ENCODE measurements at places on chromosomes 6 and 20.

DNA sequence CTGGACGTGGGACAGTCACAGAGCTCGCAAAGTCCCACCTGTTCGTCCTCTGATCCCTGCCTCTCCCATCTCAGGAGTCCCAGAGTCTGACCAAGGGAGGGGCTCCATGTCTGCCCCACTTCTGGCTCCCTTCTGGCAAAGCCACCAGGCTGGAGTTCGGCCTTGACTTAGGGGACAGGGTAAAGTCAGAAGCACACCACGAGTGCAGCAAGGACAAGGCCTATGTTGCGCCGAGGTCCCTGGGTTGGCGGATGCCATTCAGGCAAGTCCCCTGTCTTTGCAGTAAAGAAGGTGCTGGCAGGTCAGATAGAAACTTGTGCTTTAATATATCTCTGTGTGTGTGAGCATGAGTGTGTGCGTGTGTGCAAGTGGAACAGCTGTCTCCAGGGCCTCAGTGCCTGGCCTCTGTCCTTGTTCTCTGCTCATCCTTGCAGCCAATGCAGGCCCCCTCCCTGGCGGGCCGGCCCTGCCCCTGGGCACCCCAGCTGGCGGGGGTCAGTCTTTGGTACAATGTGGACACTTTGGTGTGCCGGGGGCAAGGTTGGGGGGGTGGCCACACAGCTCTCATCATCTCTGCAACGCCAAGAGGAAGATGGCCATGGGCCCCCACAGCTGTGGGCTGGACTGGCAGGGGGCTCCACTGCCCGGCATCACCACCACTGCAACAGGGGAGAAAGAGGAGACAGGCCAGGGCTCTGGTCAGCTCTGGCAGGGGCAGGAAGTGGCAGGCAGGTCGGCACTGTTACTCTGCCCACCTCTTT is 60.7 kb downstream of the MDGA1 start:
- DNase-seq: no peak

DNA sequence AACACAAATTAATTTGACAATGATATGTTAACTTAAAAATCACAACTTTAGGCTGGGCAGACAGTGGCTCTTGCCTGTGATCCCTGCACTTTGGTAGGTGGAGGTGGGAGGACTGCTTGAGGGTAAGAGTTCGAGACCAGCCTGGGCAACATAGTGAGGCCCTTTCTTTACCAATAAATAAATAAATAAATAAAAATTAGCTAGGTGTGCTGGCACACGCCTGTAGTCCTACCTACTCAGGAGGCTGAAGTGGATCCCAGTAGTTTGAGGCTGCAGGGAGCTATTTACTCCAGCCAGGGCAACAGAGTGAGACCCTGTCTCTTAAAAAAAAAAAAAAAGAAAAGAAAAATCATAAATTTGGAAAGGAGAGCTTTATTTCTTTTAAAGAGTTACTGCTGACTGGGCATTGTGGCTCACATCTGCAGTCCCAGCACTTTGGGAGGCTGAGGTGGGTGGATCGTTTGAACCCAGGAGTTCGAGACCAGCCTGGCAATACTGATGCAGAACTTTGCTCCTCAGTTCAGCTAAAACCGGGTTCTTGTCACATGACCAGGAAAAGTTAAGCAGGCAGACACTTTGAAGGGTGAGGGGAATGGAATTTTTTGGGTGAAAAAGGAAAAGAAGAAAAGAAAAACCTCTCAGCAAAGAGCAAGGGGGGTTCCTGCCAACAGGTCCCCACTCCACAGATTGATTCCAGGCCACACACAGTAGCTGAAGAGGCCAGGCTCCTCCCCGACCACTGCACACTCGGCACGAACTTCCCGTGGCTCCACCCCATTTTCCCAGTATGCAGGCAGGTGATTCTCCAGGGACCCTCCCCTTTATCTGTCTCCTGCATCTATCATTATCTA is 44.0 kb upstream of the DDR1 start:
- DNase-seq: no peak

GRCh38 chr6:91476000-91476399 is 889.1 kb upstream of the MAP3K7 start:
- no peak for DNase-seq

DNA sequence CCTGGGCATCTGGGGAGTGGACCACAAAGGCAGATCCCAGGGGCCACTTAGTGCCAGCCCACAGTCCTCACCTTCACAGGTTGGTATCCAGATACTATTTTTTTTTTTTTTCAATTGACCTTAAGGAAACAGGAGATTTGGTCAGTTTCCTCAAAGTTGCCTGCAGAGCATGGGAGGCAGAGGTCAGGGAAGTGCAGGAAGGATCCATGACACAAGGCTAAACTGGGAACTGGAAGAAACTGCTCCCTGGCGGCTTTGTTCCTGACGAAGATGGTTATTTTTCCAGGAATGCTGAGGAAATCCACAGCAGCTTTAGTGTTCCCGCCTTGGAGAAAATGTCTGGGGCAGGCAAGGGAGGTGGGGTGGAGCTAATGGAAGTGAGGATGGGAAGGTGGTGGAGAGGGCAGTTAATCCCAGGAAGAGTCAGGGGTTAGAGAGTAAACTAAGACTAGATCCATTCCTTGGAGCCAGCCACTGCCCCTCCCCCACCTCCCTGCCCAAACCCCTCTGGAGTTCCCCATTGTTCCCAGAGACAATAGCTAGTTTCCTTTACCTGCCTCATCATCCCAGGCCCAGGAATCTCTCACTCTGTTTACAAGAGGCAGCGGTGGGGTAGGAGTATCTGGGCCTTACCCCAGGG is 14.3 kb upstream of the MYMX start:
- no peak for DNase-seq

- no peak for DNase-seq
Measured at GRCh38 chr6:21883595-21884328, 290.2 kb downstream of the SOX4 start.

DNA sequence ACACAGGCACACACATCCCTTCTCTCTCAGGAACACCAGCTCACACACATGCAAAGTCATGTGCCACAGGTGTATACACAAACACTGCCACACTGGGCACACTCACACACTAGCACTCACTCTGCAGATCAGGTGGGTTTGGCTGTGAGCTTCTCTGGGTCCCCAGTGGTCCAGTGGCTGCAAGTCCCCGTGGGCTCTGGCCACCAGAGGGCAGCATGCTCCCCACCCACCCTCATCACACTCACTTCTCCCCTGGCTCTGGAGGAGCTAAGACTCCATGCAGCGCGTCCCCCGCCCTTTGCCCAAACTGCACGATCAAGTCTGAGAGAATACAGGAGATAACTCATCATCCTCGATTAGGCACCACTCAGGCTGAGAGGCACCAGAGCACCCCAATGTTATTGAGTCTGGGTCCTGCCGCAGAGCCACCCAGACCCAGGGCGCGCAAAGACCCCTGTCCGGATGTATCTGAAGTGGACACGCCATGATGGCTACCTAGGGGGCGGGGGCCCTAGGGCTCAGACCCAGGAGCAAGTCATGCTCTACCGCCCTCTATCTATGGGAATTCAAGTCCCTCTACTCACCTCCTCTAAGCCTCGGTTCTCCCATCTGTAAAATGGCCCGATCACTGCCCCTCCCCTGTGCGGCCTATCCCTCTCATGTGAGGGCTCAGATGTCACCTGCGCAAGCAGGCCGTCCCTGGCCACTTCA is 90.5 kb downstream of the GRM4 start:
- DNase-seq: peak; percentile 65

DNA sequence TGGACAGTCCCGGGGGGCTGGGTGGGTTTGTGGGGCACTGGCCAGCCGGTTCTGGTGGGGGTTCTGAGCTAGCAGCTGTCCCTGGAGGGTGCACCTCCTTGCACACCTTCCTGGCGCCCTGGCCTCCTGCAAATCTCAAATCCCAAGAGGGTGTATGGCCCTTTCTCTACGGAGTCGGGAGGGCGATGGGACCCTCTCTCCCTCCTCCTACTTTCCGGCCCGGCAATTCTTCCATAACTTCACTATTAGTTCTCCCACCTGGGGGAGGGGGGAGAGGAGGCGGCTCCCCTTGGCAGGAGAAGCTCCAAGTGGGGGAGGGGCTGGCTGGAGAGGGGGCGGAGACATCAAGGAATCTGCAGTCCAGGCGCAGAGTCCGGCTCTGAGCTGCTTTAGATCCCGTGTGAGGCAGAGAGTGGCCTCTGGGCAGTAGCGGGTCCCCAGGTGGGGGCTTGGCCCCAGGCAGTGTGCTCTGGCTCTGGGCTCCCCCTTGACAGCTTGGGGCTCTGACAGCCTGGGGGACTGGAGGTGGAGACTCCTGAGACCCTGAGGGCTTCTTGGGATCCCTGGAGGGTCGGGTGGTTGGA is 1.4 kb upstream of the LAMA5 start:
- DNase-seq: no peak

DNA sequence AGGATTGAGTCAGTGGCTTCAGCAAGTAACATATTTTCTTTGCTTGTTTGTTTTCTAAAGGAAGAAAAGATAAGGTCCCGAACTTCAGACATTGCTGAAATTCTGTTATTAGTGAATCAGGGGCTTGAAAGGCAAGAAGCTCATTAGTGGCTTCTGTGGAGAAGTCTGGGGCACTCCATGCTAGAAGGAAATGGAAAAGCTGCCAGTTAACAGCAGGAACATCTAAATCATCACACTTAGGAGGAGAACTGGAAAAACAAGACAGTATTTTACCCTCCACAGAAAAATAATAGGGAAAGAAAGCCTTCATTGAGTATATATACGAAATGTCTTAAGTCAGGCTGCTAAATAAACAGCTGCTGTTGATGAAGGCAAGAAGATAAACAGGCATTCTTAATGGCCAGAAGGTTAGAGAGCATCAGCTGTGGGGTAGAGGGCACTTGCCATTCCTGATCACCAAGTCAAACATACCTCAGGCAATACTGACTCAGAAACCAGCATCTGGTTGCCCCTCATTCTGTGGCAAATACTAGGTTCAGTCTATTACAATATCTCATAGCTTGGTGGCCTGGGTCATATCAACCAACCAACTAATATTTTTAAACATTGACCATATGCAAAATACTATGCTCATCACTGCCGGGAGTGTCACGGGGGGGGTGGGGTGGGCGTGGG is 143.2 kb upstream of the TENT5A start:
- no peak for DNase-seq

- DNase-seq: no peak
Measured at GRCh38 chr6:73857341-73857890, 161.4 kb downstream of the CD109 start.

DNA sequence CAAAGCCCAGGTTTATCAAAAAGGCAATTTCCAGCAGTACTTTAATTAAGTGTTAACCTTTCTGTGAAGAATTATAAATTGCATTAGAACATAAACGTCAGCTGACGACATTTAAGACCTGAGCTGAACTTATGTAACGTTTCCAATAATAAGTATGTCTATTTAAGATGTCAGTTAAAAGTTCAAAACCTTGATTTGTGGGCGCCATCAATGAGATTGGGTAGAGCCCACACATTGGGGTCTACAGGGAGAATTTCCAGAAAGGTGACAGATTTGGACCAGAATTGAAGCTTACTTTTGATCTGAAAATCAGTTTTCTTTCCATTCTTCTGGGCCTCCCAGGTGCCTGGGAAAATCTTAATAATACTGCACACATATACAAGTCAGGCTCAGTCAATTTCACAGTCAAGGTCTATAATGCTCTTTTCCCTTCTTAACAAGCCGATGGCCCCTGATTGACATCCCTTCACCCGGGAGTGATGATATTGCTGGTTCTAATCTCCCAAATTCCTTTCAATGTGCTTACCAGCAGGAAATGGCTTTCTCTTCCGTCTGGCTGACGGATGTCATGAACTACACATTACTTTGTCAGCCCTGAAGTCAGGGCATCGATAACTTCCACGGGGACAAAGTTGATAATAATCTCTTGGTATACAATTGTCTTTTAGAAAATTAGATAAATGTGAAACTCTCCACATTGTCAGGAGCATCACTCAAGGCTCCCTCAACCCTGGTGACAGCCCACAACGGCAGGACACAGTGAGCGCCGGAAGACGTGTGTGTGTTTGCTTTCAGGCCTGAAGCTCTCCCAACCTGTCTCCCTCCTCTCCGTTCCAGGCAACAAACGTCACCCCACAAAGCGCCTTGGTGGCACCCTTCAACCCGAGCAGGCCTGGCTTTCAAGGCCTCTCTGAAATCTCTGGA is 396.5 kb upstream of the CNR1 start:
- DNase-seq: no peak

- no peak for DNase-seq
Measured at GRCh38 chr20:1579488-1579887, 22.0 kb upstream of the SIRPD start.

DNA sequence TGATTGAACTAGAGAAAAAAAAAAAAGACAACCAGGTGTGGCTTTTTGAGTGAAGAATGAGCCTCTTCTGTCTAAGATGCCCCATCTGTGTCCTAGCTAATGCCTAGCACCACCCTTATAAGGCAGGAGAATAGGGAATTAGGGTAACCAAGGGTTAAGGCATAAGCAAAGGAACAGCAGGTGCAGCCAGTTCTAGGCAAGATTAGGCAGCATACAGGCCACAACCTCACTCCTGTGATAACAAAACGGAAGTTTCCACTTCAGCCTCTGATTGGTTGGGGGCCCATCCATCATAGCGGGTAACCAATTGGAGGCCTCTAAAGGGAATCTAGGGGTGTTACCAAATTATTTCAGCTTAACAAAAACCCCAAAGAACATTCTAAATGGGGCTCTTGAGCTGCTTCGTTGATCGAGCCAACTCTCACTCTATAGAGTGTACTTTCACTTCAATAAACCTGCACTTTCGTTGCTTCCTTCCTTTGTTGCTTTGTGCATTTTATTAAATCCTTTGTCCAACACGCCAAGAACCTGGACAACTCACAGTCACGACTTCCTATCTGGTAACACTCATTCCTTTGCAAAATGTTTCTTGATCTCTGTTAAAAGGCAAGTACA is 61.9 kb upstream of the TAGAP start:
- peak; percentile 95 for DNase-seq

- DNase-seq: no peak
Measured at GRCh38 chr6:126152372-126152745, 166.0 kb downstream of the TRMT11 start.

GRCh38 chr20:22597303-22597702 is 12.9 kb upstream of the FOXA2 start:
- no peak for DNase-seq

DNA sequence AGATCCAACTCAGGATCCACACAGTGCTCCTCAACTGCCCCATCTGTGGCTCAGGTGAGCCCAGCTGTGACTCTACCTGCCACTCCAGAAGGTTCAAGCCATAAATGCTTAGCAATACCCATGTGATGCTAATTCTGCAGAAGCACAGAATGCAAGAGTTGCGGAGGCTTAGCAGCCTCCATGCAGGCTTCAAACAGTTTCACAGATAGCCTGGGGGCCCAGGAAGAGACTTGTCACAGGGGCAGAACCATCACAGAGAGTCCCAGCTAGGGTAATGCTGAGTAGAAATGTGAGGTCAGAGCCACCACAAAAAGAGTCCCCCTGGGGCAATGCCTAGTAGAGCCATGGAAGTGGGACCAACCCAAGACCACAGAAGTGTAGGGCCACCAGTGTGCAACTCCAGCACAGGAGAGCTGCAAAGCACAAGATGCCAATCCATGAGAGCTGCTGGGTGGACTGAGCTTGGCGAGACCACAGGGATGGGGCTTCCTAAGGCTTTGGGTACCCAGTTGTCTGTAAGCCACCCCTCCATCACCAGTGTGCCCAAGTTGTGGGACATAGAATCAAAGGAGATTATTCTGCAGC is 283.9 kb downstream of the UBE3D start:
- no peak for DNase-seq

GRCh38 chr6:104531646-104532045 is 328.1 kb downstream of the HACE1 start:
- no peak for DNase-seq

All from activated naive CD4-positive, alpha-beta T cell treated with Interleukin-2 at 50 U/mL for 16 hours (primary cell).